ENCODE measurements at places on chromosomes 5 and 9.

GRCh38 chr5:95374061-95374460, 17.1 kb upstream of the FAM81B start:
- no peak for DNase-seq

GRCh38 chr5:5089895-5090649, 50.1 kb upstream of the ADAMTS16 start:
- no peak for DNase-seq

DNA sequence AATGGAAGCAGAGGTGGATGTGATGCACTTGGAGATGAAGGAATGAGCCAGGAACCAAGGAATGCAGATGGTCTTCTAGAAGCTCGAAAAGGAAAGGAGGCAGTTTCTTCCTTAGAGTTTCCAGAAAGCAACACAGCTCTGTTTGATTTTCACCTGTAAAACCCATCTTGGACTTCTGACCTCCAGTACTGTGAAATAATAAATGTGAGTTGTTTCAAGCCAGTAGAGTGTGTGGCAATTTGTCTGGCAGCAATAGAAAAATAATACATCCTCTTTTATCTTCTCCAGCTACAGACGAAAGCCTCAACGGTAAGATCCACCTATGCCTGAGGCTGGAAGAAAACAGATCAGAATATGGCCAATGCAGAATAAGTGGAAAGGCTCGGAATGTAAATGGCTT, 199.7 kb downstream of the HINT1 start:
- no peak for DNase-seq

DNA sequence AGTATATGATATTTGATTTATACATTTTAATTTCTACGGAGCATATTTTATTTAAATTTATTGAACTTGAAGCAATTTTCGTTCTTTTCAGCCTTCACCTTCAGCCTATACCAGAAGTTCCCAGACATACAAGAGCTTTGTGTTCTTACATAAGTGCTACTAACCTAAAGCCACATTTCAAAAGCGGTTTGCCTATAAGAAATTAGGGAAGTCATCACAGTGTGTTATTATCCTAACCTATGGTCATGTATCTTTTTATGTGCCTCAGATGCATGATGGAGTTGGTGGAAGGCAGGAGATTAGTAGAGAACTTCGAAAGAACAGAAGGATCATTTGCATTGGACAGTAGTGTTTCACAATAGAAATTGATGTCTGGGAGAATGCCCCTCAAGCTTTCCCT, 3.1 kb downstream of the KIF2A start:
- no peak for DNase-seq

DNA sequence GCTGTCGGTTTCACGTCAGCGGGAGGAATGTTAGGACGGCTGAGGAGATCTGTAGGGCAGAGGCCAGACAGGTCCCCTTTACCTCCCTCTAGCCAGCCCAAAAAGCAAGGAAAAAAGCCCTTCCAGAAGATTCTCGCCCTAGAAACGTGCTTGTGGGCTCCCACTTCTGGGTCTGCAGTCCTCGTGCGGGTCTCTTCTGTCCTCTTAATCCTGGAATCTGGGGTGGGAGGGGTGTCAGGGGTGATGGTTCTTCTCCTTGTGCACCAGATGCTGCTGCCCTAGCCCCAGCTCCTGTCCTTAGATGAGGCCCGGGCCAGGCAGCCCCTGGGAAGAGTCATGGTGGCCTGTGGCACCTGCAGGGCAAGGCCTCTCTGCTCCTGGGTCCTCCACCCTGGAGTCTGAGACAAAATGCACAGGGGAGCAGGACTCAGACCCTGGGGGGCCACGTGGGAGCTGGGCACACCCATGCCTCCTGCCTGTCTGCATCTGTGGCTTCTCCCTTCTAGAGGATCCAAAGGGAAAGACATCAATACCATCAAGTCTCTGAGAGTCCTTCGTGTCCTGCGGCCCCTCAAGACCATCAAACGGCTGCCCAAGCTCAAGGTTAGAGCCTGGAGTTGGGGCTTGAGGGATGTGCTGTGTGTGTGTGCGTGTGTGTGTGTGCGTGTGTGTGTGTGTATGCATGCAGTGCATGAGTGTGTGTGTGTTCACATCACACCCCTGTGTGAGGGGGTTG, 174.2 kb downstream of the CACNA1B start:
- DNase-seq: no peak

GRCh38 chr9:652914-653313, 188.6 kb upstream of the DMRT1 start:
- DNase-seq: no peak

GRCh38 chr9:132575811-132576210, 6.6 kb upstream of the BARHL1 start:
- DNase-seq: no peak

DNA sequence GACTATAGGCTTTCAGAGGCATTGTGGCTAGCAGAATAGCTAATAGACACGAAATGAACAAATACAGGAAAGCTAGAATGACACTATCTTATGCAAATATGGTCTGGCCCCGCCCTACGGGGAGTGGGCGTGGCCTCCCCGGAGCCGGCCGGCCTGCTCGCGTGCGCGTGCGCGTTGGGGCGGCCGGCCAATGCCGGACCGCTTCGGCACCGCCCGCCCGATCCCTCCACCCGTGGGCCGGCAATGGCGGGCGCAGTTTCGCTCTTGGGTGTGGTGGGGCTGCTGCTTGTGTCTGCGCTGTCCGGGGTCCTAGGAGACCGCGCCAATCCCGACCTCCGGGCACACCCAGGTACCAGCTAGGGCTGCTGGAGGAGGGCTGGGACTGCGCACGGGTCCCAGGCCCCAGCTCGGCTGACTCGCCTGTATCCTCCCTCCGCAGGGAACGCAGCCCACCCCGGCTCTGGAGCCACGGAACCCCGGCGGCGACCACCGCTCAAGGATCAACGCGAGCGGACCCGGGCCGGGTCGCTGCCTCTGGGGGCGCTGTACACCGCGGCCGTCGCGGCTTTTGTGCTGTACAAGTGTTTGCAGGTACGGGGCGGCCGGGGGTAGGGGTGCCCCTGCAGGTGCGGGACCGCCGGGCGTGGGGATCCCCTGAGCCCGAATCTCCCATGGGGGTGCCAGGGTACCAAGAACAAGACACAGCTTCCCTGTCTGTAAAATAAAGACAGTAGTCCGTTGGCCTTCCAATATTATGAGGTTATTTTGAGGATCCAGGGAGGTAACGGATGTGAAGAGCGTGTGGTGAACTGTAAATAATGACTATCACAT, at the start of gene CCDC107:
Gene CCDC107 (plus strand): TSS at position 156 of the 831 bp plus-strand sequence. CDS start 88 bp downstream, at position 244.
- peak; percentile 80 for DNase-seq

DNA sequence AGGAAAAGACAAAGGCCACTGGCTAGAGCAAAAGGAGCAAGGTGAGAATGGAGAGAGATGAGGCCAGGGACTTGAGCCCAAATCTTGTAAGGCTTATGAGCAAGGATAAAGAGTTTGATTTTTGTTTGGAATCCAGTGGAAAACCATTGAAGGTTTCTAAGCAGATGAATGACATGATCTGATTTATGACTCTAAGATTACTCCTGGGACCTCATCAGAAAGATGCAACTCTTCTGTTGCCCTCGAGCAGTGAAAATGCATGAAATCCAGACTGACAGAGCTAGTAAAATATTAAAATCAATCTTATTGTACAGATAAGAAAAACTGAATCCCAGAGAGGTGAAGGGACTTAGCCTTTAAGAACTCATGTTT, 677 bp downstream of the MFAP3 start:
- no peak for DNase-seq

GRCh38 chr5:157912621-157913325, 53.8 kb upstream of the CLINT1 start:
- no peak for DNase-seq

DNA sequence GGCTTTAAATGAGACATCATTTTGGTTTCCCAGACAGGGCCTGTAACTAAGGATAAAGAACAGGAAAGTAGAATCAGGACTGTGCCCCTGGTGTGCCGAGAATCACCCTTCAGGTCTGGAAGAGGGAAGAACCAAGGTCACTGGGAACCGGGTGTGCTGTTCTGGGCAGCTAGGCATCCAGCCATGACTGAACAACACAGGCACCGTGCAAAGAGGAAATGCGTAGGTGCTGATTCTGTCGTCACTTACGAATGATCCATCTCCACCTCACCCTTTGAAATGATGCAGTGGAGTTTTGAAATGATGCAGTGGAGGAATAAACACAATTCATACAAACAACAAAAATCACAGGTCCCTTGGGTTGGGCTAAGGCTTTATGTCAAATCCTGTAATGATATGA, 64.4 kb downstream of the MAP1B start:
- DNase-seq: no peak

All from HAP-1 (cell line).